ENCODE measurements at places on chromosomes 7 and 10.

DNA sequence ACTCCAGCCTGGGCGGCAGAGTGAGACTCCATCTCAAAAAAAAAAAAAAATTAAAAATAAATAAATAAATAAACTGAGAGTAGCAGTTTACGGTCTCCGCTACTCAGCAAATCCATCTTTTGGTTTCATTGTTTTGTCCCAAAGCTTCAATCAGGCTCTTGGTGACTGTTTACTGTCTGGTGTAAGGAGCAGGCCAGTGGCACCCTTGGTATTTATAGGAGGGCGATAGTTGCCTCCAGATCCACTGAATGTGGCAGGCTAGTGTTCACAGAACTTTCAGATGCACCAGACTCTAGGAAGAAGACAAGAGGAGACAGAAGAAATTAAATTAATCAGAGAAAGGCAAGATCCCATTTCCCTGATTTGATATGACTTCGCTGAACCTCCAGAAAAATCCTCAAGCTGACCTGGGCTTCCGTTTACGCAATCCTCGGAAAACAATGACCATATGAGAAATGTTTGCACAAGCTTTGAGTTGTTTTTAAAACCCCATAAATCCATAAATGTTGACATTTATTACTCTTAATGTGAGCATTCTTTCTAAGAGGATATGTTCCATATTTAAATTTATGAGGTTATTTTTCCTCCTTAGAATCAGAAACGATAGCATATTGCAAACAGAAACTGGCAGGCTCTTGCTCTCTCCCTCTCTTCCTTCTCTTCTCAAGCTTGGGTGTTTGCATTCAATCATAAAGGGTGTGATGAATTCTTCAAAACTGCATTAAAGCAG is 7.1 kb upstream of the MUC3A start:
- no peak for DNase-seq

- DNase-seq, result no peak
Observed at GRCh38 chr7:136009488-136010079, 32.4 kb upstream of the MTPN start.

GRCh38 chr7:103966593-103967277 is 22.7 kb downstream of the RELN start:
- DNase-seq, result no peak

DNA sequence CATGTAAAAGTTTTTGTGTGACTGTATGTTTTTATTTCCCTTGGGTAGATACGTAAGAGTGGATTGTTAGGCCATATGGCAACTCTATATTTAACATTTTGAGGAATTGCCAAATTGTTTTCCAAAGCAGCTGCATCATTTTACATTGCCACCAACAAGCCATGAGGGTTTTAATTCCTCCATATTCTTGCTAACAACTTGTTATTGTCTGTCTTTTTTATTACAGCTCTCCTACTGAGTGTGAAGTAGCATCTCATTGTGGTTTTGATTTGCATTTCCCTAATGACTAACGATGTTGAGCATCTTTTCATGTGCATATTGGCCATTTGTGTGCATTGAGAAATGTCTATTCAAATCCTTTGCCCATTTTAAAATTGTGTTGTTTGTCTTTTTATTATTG is 94.9 kb downstream of the CARD11 start:
- DNase-seq, result no peak

DNA sequence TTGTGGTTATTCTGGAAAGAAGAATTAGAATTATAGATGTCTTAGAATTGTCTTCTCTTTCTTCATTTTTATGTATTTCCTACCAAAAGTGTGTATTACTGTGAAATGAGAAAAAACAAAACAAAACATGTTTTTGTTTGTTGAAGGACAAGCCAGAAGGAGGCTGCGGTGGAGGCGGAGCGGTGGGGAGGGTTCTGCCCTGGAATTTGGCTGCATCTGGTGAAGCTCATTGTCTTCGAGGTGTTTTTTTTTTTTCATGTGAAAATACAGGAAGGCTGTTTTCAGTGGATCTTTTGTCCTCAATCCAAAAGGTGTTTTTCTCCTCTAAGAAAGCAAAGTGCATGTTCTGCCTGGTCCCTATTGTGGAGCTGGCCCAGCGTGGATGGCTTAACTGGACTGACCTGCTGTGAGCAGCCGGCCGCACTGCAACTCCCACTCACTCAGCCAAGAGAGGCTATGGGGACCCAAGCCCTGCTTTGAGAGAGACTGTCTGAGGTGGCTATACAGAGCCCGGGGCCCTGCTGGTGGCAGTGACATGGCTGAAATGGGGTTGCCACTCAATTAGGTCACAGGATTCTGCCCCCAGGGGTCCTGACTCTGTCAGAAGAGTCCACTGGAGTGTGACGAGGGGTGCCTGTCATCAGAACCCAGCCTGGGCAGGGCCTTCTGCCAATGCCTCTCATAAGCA is 184.9 kb upstream of the MKI67 start:
- no peak for DNase-seq

- DNase-seq, result no peak
Observed at GRCh38 chr7:39069896-39070881, 92.5 kb downstream of the POU6F2 start.

GRCh38 chr7:13262929-13263530 is 575.6 kb downstream of the ARL4A start:
- no peak for DNase-seq

DNA sequence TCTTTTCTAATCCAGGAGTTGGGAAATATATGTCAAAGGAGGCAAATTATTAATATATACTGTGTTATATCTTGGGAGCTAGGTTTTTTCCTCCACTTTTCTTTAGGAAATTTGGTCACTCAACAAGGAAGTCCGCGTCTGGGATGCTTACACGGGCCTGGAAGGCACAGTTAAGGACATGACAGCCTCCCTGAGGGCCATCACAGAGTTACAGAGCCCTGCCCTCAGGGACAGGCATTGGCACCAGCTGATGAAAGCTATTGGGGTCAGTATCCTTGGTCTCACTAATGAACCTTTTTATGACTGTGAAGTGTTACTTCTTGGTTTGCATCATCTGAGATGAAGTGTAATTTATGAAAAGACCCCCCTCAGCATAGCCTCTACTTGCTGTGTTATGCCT is 74.7 kb downstream of the DNAH11 start:
- DNase-seq, result no peak

GRCh38 chr10:88541116-88541626 is 41.9 kb downstream of the RNLS start:
- DNase-seq, result no peak

- no peak for DNase-seq
Observed at GRCh38 chr10:5036511-5036910, 32.9 kb upstream of the AKR1C2 start.

DNA sequence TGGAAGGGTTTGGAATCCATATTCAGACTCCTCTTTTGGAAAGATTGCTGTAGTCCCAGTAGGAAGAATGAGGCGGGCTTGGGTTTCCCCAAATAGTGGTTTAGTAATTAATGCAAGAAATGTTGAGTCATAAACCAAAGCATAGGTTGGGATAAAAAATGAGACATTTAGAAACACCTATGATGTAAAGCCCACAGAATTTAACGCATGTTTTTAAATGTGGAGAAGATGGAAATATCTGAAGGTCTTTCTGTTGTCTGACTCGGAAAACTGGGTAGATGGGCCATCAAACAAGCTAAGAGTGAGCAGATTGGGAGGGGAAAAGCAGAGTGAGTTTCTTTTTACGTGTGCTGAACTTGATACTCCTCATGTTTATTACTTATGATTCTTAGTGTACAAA is 62.2 kb downstream of the LANCL2 start:
- DNase-seq, result no peak

GRCh38 chr7:33819658-33820057 is 85.7 kb upstream of the BMPER start:
- no peak for DNase-seq

- DNase-seq, result no peak
Observed at GRCh38 chr10:15222511-15222910, 54.0 kb upstream of the NMT2 start.

DNA sequence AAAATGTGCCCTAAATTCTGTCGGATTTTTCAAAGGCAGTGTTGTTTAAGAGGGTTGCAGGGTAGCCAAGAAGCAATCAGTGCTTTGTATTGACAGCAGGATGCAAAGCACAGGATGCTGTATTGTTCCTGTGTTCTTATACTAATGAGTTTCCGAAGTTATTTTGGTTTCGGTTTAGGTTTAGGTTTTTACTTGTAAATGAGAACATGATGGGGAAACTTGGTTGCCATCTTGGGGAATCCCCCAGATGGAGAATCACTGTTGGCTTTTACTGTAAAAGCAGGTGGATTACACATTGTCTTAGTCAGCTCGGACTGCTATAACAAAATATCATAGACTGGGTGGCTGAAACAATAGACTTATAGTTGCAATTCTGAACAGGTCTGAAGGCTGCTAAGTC is 72.1 kb downstream of the INHBA start:
- no peak for DNase-seq

DNA sequence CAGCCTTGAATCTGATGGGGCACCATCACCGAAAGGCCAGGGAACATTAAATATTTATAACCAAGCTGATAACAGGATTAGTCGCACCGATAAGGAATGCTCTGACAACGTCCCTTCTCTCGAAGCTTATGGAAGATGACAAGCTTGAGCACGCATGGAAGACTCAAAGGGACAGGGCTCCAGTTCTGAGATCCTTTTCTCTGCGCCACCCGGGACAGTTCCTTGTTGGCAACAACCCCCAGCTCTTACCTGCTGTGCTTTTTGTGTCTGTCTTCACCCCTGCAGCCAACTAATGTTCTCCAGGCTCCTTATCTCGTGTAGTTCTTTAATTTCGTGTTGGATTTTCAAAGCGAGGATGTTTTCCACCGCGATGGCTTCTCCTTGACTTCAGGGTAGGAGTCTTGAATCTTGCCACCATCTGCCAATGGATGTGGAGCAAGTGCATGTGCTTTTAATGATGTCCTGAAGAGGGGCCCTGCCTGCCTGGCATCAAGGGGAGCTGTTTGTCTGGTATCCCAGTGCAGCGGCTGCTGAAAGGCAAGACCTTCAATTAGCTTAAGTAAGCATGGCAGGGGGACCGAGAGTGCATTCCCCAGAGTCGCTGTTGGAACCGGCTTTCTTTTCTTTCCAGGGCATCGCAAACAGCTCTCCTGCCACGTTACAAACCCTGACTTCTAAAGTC is 354 bp upstream of the FERD3L start:
- no peak for DNase-seq

GRCh38 chr7:44995555-44996493 is 4.2 kb upstream of the CCM2 start:
- DNase-seq, result no peak

- DNase-seq, result no peak
Observed at GRCh38 chr7:24718977-24719491, 38.2 kb downstream of the GSDME start.

- DNase-seq, result no peak
Observed at GRCh38 chr10:73920089-73920488, 9.2 kb downstream of the PLAU start.

DNA sequence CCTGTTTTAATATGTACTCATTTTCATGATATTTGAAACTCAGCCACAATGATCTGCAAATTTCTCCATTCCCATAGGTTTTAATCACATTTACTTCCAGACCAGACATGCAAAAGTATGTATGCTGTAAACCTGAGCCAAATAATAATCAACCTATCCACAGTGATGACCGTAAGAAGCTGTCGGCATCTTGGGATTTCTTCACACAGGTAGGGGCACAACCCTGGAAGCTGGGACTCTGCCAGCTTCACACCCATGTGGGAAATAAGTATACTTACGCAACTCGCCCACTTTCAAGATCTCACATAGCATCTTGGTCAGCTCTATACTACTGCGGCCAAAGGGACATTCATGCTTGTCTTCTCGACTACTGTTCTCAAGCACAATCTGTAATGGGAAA is 352.3 kb downstream of the ELMO1 start:
- DNase-seq, result no peak

Data from activated T-cell treated with anti-CD3 and anti-CD28 coated beads for 48 hours (primary cell).